ENCODE measurements at places on chromosomes 7 and 10.
A peak's percentile ranks its signal among the peaks of the same experiment; 100 is the strongest.

GRCh38 chr10:132132421-132132841, 54.3 kb upstream of the DPYSL4 start:
- DNase-seq = no peak

DNA sequence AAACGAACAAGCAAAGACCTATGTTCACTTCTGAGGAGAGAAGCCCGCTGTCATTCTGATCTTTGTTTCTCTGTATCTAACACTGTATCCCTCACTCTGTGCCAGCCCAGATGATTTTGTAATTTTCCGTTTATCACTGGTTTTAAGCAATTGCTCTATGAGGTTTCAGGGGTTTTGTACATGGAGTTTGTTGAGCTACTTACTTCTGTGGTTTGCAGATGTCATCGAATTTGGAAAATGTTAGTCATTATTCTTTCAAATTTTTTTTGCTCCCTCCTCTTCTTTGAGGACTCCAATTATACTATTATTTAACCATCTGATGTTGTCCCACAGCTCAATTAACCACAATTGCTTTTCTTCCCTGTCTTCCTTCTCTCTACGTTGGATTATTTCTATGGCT, 650.9 kb upstream of the IGFBP3 start:
- no peak for DNase-seq

- no peak for DNase-seq
Observed at GRCh38 chr10:13000431-13000830, 1.1 kb downstream of the CCDC3 start.

GRCh38 chr7:101017064-101017777, 2.7 kb upstream of the MUC17 start:
- no peak for DNase-seq

DNA sequence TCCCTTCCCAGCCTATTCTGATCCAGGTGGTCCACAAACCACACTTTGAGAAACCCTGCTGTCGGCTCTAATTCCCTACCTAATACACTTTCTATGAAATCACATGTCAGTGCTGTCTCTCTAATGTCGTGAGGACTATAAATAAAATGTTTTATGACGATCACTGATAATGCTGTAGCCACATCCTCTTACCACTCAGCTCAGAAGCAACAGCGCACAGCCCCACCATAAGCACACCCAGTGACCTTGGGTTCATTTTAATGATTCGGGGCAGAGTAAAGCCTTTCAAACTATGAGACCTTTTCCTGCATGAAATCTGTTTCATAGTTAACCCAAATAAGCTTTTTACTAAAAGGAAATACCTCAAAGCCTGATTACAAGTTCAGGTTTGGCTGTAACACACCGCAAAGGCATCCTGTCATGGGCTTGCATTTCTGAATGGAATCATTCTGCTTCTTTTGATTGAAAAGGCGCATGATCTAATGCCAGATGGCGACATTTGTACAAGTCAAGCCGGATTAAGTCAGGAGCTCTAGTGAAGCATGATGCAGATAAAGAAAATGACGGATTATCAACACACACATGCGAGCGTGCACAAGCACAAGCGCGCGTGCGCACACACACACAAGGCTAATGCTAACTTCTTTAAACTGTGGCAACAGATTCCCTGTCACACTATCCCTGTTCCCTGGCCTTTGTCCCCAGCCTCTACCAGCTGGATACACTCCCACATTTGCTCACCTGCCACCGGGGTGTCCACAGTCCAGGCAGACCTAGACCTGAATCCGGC, 180.5 kb upstream of the PDE1C start:
- DNase-seq = no peak

- no peak for DNase-seq
Observed at GRCh38 chr10:60123172-60123571, 216.8 kb upstream of the CCDC6 start.

- DNase-seq = no peak
Observed at GRCh38 chr10:17256051-17256450, 28.0 kb downstream of the VIM start.

DNA sequence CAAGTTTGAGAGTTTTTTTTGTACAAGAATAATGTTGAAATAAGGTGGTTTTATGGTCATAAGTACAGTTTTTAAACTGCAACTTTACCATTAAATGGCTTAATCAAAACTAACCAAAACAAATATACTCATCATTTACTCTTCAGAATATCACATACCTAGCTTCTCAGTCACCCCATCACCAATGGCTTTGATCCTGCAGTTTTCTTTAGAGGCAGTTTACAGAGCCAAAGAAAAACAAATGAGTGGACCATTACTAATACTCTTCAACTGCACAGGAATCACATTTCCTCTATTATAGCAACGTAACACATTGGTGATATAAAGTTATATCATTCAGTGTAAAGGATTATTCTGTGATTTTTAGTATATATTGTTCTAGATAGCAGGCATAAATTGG, 576.1 kb upstream of the LRRTM3 start:
- no peak for DNase-seq

DNA sequence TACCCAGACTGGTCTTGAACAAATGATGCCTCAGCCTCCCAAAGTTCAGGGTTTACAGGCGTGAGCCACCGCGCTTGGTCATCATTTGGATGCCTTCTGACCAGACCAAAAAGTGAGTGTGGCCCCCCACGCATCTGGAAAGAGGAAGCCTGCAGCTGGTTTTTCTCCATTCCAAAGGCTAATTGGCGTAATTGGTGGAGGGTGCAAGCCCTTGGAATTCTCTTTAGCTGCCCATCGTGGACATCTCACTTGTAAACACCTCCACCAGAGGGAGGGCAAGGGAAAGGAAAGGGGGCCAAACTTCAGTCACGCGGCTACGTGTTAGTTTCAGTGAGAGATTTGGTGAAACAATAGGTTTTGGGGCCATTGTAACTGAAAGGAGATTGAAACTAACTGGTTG, 4.1 kb upstream of the ARHGAP21 start:
- DNase-seq = no peak

- DNase-seq = no peak
Observed at GRCh38 chr10:95559471-95559870, 1.7 kb downstream of the SORBS1 start.

GRCh38 chr7:156179872-156180390, 367.7 kb upstream of the SHH start:
- no peak for DNase-seq

GRCh38 chr7:39621784-39622411, 1.5 kb upstream of the RALA start:
- DNase-seq = no peak

DNA sequence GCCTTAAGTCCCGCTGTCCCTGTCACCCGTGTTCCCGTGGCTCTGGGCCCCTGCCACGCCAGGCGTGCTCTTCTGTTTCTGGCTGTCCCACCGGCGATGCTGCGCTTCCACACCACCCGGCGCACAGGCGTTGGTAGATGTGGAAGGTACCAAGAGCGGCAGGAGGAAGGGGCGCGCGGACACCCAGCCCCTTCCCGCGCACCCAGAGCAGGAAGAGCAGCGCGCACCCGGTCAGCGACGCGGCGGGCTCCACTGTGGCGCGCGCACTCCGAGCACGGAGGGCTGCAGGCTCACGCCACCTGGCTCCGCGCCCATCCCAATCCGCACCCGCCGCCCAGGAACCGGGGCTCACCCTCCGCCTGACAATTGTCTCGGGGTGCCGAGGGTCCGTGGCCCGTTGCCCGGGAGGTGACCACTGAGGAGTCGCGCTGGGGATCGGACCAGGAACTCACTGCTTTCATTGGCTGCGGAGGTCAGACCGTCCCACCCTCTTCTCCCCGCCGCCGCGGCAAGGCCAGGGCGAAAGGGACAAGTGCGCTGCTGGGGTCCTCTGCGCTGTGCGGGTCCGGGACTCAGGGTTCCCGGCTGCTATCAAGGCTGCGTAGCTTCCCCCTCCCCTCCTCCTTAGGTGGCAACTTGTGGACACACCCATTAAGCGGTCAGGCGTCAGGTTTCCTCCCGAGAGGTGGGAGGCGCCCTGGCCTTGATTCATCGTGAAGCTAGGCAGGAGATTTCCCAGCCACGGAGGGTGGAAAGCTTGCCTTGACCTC, 121.6 kb upstream of the ZNF92 start:
- DNase-seq = peak; percentile 85

DNA sequence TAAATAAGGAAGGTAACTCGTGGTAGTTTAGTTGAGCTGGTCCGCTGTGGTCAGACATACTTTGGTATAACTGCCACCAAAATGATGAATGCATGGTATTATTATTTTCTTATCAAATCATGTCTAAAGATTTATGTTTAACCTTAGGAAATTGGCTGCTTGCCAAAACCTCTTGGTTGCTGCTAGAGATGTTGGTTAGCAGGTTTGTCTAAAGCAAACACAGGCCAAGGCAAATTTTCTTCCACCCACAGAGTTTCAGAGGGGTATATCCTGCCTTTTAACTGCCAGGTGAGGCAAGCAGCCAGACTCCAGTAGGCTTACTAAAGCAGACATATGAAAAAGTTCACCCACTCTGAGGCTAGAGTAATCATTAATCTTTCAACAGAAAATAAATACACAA, 101.4 kb downstream of the SEMA3E start:
- DNase-seq = peak; percentile 58

- no peak for DNase-seq
Observed at GRCh38 chr7:44348300-44348699, 22.9 kb upstream of the CAMK2B start.

DNA sequence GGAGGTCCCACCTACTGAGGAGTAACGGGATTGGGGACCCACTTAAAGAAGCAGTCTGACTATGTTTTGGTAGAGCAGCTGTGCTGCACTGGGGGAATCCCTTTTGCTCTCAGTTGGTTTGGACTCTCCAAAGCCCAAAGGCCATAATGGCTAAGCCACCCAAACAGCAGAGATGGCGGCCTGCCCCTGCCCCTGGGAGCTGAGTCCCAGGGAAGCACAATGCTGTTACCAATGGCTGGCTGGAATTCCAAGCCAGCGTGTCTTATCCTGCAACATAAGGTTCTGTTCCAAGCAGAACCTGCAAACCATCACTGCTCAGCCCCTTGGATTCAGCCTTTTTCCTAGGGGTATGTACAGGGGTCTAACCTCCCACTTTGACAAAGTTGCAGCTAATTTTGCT, 53.7 kb upstream of the GNAT3 start:
- DNase-seq = no peak

DNA sequence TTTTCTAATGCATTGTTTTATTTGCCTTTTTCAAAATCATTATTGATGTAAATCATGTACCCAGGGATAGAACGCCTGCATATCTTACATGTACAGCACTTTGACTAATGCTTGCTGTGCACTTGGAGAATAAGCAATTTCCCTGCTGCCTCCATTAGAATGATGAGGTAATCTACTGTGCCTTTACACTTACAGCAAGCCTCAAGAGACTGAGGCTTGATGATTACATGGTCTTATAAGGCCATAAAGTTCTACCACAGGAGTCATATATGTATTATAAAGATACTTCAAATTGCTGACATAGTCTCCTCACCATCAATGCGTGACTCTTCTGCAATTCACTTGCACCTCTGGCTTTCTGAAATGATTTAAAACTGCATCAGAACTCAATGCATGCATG, 328.6 kb upstream of the HGF start:
- DNase-seq = no peak

- no peak for DNase-seq
Observed at GRCh38 chr10:93300981-93301380, 181.2 kb downstream of the MYOF start.

- DNase-seq = peak; percentile 19
Observed at GRCh38 chr7:29878081-29878688, 71.9 kb downstream of the WIPF3 start.

DNA sequence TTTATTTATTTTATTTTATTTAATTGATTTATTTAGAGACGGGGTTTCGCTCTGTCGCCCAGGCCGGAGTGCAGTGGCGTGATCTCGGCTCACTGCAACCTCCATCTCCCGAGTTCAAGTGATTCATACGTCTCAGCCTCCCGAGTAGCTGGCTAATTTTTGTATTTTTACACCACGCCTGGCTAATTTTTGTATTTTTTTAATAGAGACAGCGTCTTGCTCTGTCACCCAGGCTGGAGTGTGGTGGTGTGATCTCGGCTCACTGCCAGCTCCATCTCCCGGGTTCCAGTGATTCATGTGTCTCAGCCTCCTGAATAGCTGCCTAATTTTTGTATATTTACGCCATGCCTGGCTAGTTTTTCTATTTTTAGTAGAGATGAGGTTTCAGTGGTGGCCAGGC, 34.2 kb downstream of the AP5Z1 start:
- no peak for DNase-seq

DNA sequence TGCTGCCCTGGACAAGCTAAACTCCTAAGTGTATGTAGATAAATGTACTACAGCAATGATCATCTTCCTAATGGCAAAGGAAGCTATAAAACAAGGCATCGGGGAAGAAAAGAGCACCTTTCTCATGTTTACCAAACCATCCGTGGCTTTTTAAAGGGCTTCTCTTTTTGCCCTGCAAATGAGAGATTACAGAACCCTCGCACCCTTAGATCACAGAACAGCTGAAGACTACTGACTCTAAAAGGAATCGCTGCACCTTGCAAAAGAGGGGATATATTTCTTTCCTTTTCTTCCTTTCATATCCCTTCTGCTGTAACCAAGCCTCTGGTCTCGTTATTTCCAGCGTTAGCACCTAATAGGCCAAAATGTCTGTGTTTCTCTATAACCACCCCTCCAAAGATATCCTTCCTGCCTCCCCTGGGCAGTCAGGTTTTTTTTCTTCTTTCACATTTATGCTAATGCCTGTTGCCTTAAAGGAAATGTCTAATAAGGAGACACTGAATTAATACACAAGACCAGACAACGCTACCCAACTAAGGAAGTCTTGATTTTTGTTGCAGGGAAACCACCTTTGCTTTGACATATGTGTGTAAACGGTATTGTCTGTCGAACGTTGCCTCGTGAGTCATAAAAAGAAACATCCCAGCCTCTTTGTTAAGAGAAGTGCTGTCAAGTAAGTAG, 10.5 kb downstream of the ST8SIA6 start:
- DNase-seq = no peak

- DNase-seq = no peak
Observed at GRCh38 chr10:14820010-14820774, 17.6 kb downstream of the CDNF start.

DNA sequence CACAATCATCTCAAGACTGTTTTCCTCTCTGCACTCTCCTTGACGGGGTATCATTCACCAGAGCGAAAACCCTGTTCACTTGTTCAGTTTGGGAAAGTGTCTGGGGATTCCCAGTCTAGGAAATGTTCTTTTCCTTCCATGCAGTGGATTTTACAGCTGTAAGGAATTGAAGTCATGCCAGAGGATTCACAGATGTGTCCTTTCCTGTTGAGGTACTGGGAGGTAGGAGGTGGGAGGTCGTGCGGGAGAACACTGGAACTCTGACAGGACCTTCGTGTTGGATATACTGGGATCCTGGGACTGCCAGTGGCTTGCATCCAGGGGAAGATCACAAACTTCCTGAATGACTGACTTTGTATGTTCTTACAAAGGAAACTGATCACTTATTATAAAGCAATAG, 185.5 kb downstream of the BMPER start:
- DNase-seq = no peak

GRCh38 chr7:101664436-101664835, 35.3 kb upstream of the MYL10 start:
- DNase-seq = no peak
